Thymus (tissue), 14 donors: ENCODE measurements at places on chromosomes 1 and 21.

DNA sequence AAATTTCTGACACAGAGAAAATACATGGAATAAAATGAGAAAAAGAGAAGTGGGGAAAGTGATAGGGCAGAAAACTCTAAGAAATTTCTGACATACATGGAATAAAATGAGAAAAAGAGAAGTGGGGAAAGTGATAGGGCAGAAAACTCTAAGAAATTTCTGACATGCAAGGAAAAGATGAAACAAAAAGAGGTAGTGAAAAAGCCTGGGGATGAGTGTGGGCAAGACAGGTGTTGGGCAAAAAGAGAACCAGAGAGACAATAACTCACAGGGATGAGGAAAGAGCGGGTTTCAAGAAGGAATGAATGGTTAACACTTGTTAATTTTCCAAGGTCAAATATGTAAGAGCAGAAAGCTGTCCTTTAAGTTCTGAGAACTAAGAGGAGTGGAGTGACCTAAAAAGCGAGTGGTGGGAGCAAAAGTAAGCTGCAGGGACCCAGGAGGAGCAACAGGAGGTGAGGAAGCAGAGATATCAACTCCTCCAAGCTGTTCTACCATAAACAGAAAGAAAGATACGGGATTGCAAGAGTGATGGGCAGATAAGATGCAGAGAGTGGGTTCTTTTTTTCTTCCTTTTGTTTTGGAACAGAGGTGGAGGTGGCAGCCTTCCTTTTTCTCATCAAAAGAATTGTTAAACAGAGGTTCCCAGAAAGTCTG lies 29.9 kb upstream of the EXO1 start:
- no peak for DNase-seq

GRCh38 chr1:154683820-154684219 lies 75.8 kb upstream of the ADAR start:
- DNase-seq, result no peak

DNA sequence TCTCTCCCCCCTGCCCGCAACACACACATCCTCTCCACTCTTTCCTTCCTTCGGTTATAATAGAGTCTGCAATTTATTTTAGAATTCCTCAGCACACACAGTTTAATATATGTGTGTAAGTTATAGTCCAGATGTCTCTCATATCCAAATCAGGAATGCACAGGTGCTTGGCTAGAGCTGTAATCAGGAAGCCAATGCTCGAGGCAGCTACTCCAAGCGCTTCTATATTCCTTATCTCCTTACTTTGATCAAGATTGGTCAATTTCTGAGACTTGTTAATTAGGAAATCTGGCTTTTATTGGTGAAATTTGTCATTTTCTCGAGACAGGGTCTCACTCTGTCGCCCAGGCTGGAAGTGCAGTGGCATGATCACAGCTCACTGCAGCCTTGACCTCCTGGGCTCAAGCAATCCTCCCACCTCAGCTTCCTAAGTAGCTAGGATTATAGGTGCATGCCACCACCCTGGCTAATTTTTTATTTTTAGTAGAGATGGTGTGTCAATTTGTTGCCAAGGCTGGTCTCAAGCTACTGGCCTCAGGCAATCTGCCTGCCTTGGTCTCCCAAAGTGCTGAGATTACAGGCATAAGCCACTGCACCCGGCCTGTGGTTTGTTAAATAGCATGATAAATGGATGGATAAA lies 27.7 kb downstream of the RPL5 start:
- DNase-seq, result no peak

- no peak for DNase-seq
Observed at GRCh38 chr1:151720974-151721787, at the start of gene RIIAD1. RIIAD1 (plus strand) TSS chr1:151721522; CDS start chr1:151721537, 15 bp downstream.

GRCh38 chr1:100277866-100278265 lies 11.8 kb downstream of the RTCA start:
- no peak for DNase-seq

DNA sequence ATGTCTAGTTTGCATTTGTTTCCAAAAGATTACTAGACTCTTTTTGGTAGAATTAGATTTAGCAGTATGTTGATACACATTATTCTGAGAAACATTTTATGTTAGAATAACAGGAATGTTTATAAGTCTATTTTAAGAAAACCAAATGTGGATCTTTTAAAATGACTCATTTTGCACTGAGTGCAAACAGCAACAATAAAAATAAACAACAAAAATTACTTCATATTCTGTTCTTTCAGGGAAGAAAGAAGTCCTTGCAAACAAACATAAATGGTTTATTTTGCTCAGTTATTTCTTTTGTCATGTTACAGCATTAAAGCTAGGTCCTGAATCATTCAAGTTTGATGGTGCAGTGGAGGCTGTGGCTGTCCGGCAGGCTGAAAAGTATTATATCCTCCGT lies 106.8 kb upstream of the TENT5C start:
- DNase-seq, result no peak

DNA sequence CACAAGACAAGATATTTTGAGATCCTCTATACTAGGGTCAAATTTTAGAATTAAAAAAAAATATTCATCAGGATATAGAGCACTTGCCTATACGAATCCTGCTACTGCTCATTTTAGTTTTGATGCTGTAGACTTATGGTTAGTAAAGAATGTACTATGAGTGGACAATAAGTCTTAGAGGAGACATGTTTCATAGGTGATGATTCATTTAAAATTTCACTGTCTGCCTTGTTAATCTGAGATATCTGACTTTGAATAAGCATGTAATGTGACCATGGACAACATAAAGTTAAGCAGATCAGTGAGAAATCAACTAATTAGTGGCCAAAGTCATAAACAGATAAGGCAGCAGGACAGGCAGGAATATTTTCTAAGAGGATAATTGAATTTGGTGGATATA lies 106.8 kb upstream of the HP1BP3 start:
- no peak for DNase-seq

- DNase-seq, result no peak
Observed at GRCh38 chr21:42144679-42145568, 73.8 kb downstream of the UMODL1 start.

GRCh38 chr1:227212164-227212563 lies 106.1 kb downstream of the CDC42BPA start:
- DNase-seq, result no peak

DNA sequence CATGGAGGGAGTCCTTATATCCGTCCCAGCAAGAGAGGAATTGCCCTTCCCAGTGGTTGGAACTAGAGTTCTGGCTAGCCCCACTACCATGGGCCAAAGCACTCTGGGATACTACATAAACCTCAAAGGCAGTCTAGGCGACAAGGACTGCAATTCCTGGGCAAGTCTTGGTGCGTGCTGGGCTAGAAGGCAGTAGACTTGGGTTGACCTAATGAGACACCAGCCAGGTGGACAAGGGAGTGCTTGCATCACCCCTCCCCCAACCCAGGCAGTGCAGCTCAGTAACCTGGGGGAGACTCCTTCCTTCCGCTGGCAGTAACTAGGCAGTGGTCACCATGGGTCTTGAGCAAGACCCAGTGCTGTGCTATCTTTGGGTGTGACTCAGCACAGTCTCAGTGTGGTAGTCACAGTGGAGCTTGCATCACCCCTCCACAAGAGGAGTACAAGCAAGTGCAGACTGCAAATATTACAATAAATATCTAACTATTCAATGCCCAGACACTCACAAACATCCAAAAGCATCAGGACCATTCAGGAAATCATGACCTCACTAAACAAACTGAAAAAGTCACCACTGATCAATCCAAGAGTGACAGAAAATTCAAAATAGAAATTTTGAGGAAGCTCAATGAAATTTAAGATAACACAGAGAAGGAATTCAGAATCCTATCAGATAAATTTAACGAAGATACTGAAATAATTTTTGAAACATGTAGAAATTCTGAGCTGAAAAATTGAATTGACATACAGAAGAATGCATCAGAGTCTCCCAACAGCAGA lies 84.7 kb upstream of the LYPLAL1 start:
- no peak for DNase-seq

GRCh38 chr1:169072945-169073725 lies 33.4 kb upstream of the ATP1B1 start:
- DNase-seq, result no peak

- DNase-seq, result no peak
Observed at GRCh38 chr1:64861611-64862010, 104.7 kb downstream of the JAK1 start.

DNA sequence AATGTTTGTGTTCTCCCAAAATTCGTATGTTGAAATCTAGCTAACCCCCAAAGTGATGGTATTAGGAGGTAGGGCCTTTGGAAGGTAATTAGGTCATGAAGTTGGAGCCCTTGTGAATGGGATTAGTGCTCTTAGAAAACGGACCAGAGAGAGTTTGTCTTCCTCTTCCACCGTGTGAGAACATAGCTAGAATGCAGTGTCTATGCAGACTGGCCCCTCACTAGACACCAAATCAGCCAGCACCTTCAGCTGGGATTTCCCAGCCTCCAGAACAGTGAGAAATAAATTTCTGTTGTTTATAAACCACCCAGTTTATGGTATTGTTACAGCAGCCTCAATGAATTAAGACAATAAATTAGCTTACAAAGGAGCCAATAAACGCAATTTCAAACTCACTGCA lies 58.0 kb downstream of the KIAA0319L start:
- DNase-seq, result no peak

DNA sequence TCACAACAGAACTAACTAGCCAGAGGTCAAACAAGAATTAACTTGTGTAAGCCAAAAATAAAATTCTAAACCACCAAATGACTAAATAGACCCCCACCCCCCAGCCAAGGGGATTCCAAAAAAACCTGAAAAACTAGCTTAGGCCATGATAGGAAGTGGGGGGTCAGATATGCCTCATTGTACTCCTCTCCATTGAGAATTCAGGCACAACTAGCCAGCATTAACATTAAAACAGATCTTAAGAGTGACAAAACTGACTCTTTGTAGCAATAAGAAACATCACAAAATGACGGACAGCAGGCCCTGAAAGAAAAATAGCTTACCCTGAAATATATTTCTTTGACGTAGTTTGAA lies 103.0 kb upstream of the ETV3 start:
- no peak for DNase-seq

DNA sequence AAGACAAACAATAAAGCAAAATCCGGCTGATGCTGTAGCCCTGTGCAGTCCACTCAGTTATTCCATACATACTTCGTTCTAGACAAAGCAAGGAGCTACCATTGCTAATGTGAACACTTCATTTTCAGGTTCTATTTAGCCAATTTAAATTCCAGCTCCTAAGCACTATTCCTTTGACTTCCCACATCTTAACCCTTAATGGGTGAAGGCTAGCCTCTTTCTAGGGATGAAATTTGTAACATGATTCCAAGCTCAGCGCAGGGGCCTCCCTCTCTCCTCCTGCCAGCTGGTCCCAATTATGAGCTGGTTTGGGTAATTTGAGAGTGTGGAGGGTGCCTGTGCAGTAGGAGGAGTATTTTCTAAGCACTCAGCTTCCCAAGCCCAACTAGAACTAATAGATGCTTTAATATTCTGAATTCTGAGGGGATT lies 53.9 kb upstream of the PTGFRN start:
- DNase-seq, result no peak

GRCh38 chr1:205369701-205370123 lies 13.0 kb upstream of the KLHDC8A start:
- no peak for DNase-seq

GRCh38 chr1:243393096-243393495 lies 137.3 kb downstream of the SDCCAG8 start:
- DNase-seq, result no peak

DNA sequence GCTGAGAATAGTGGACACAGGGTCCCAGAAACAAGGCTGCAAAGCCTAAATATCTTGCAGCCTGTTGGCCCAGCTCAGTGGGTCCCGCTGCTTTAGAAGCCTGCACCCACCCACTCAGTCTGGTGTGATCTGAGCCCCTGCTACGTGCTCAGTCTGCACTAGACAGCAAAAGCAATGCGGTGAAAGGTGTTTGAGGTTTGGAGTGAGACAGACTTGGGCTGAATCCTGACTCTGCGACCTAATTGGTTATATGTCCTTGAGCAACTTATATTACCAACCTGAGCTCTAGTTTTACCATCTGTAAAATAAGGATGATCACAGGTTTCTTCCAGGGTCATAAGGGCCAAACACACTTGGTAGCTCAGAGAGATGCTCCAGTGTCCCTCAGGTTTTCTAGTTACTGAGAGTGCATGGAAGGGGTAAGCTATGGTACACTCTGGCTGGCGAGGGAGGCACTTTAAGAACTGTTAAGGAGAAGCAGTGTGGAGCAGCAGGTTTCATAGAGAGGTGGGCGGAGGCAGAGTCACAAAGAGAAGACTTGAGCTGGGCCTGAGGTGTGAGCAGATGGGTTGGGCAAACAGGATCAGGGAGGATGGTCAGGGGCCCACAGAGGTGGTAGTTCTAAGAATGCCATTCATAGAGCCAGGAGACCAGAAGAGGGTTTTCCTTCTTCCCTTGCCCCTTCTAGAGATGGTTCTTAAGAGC lies 10.1 kb downstream of the TMEM200B start:
- no peak for DNase-seq

- no peak for DNase-seq
Observed at GRCh38 chr1:23103001-23103889, 65.4 kb downstream of the LUZP1 start.

DNA sequence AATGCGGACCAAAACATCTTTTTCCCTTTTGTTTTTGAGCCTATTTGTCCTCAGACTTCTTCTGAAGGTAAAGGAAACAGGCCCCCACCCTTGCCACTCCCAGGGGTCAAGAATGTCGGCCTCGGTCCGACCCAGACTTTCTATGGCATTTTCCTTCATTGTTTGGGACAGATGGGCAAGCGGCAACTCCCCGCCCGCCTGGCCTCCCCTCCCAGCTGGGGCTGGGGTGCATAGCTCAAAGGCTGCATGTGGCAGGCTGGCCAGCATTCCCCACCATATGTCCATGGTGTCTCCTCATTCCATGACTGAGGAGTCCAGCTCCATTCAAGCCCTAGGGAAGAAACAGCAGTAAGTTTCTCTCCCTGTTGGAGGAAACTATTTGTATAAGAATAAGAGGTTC lies 29.4 kb upstream of the TSPEAR start:
- no peak for DNase-seq

DNA sequence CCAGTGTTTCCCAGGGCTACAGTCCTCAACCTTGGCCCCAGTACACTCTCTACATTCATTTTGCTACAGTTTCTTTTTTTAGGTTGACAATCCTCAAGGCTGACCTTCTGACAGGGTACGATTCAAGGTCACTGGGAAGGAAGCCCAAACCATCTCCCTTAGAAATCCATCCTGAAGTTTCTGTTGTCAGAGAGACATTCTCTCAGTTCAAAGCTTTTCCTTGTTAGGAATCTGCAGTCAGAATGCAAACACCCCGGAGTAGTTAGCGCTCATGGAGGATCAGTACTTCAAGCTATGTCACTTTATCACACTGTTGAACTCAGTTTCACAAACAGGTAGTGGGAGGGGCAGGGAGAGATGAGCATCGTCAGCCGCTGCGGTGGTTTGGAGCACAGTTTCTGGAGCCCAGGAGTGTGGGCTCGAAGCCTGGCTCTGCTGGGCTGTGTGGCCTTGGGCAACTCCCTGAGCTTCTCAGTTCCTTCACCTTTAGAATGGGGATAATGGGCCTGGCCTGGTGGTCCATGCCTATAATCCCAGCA lies 4.2 kb downstream of the SLC2A5 start:
- no peak for DNase-seq

DNA sequence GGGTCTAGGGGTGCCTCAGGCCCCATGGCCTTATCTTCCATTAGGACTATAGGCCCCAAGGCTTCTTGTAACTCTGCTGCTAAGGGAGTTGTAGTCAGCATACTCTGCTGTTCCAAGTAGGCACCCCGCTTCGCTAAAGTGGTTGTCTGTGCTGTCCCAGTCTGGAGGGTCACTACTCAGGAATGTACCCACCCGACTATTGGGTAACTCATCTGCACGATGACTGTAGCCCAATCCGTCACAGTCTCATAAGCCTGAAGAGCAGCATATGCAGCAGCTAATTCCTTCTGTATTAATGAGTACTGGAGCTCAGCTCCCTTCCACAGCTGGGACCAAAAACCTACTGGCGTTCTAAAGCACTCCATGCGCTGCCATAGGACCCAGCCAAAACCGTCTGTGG lies 111.0 kb downstream of the GDAP2 start:
- no peak for DNase-seq

GRCh38 chr1:47562799-47563198 lies 125.0 kb downstream of the FOXD2 start:
- DNase-seq, result no peak
